Activated T-helper 2 cell treated with anti-CD3 and anti-CD28 coated beads, Interferon-gamma antibody, Interleukin-2, Interleukin-4, amounts not matched to agents 10 μg/mL and 5 μg/mL and 100 μg/mL, durations not matched to agents 14 hours and 24 hours and 36 hours (primary cell): ENCODE measurements at places on chromosomes 7 and 10. TPM values are rescaled to one million over a fixed set of nuclear protein-coding genes. Genes with fewer than 3 reads are reported as not detected.
A peak's percentile ranks its signal among the peaks of the same experiment; 100 is the strongest.

DNA sequence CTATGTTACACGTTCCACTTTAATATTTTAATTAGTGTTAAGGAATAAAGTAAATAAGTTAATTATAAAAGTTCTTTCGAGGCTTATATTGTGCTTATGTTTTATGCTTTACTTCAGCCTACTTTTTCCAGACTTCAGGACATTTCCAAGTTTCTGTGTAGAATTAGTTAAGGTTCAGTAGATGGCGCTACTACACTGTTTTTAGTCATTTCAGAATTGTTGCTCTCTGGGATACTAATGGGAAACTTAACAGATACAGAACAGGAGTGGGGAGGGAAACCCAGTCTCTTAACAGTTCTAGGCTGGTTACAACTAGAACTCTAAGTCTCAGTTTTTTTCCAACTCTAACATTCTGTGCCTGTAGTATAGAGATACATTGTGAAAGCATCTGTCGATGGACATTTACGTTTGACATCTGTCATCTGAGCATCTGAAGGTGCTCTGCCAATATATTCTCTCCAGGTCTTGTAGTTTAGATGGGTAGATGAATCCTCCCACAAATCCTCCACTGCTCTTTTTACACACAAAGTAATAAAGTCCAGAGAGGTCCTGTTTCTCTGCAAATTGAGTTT is 56.8 kb upstream of the FAM171A1 start:
- no peak for DNase-seq

GRCh38 chr7:54967377-54967776 is 51.4 kb upstream of the EGFR start:
- no peak for DNase-seq

CTAGE6 gene
- 0.78 and 1.4 TPM in 2 replicates for total RNA-seq

DNA sequence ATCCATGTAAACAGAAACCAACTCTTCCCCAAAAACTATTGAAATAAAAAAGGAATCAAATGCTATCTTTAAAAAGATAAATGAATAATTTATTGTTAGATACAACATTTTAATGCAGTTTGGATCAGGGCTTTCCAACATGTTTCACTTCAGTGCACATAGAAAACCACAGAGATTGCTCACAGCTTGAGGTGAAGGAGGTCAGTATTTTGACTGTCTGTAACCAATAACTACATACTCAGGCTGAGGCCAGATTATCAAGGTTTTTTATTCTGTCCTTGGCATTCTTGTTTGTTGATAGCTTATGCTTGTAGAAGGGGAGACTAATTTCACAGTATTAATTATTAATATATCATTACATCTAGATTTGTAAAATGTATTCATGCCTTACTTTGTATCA is 195.5 kb downstream of the PRKG1 start:
- DNase-seq = no peak

DNA sequence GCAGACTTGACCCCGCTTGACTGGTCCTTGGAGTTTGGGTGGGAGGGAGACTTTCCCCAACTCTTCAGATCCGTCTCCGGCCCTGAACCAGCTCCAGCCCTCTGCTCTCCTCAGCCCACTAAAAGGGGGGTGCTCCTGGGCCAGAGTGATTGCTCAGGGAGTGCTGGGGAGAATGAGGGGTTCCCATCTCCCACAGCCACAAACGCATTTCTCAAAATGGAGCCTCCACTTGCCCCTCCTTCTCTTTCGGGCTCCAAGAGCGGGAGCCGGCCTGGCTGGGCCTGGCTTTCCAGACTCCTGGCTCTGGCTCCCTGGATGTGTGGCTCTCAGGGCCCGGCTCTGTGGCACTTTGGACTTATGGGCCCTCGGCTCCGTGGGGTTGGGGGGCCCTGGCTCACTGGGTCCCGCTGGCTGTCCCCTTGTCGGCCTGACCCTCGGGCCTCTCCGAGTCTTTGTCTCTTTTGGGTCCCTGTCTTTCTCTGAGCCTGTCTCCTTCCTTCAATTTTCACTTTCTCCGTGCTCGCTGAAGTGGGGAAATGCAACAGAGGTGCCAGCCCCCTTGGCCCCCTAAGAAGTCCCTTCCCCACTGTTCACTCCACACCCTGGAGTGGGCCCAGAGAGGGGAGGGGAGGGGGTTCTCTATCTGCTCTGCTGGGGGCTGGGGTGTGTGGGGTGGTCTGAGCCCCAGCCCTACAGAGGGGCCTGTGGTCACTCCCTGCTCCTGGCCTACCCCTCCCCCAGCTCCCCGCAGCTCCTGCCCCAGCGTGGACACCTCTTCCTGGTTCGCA is 713 bp downstream of the LZTS2 start:
- no peak for DNase-seq

NFE2L3 gene
- total RNA-seq = 42.3 and 44.6 TPM in 2 replicates

GRCh38 chr10:944034-944831 is 12.7 kb upstream of the LARP4B start:
- no peak for DNase-seq

GRCh38 chr7:87876869-87877234 is 559 bp downstream of the DBF4 start:
- peak; percentile 41 for DNase-seq

DNA sequence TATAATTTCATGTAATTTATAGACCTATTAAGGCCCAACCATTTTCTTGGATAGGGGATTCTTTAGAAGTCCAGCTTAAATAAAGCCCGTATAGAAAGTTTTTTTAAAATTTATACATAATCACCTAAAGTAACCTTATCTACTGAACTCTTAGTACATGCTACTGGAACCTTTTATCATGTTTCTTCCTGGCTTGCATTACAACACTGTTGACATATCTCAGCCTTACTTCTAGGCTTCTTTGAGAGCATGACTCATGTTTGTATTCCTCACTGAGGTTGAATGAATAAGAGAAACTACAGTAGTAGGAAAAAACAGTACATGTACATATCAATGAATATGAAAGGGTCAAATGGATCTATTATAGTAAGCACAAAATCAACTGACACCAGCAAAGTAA is 8.2 kb upstream of the MAGI2 start:
- DNase-seq = no peak

DNA sequence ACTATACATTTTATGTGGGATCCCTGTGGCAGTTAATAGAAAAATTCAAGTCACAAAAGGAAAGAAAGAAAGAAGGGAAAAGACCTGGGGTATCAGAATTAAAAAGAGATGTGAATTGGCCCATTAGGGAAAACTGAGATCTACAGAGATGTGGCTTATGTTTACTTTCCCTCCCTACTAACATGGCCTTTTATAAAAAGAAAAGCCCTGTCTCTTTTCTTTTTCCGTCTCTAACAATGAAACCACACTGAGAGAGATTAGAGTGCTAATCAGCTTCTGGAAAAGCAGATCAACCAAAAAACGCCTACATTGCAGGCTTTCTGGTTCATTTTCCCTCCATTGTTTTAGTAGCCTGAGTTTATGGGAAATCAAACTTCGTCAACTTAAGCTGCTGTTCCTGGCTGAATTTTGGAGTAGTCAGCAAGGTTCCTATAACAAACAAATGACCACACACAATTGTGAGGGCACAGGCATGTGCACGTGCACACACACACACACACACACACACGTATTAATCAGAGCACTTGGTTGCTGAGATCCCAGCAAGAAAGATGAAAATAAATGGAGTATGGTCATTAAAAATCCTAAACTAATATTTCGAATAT is 235.1 kb downstream of the SORCS1 start:
- DNase-seq = no peak

DNA sequence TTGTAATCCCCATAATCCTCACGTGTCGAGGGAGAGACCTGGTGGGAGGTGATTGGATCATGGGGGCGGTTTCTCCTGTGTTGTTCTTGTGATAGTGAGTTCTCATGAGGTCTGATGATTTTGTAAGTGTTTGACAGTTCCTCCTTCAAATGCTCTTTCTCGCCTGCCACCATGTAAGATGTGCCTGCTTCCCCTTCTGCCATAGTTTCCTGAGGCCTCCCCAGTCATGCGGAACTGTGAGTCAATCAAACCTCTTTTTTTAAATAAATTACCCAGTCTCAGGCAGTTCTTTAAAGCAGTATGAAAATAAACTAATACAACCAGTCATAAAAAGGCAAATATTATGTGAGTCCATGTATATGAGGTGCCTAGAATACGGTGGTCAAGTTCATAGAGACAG is 87.5 kb downstream of the FRMD4A start:
- no peak for DNase-seq

- no peak for DNase-seq
These were observed 17.2 kb upstream of the INHBA start for GRCh38 chr7:41720046-41720445.
